ENCODE measurements at places on chromosomes 6 and 20.
A peak's percentile ranks its signal among the peaks of the same experiment; 100 is the strongest.

- no peak for DNase-seq
Measured at GRCh38 chr6:9315966-9316650, 880.8 kb upstream of the SLC35B3 start.

GRCh38 chr20:1524004-1524403 lies 32.8 kb upstream of the SIRPB2 start:
- DNase-seq = no peak

DNA sequence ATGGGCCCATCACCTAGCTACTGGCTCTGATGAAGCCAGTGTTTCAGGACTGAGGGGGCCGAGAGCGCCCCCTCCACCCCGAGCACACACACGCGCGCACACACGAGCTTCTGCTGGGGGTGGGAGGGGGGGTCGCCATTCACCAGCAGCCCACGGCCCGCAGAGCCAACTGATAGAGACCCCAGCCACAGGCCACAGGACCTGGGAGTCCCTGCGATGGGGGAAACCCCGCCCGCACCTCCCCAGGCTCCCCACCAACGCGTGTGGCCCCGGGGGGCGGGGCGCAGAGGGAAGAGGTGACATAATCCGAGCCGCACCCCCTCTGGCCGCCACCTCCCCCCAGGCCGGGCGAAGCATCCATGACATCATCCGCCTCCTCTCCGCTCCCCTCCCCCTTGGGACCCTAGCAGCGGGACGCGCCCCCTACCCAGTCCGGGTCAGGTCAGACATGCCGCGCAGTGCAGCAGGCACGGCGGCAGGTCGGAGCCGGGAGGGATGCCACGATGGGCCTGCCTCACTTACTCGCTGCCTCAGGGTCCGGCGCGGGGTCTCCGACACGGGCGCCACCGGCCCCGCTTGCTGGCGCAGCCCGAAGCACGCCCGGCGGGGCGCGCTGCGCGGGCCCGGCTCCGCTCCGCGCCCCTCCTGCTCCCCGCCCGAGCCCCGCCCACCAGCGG lies at the start of gene LZTS3:
TSS of gene LZTS3 (minus strand) at position 617 of the 677 bp plus-strand sequence. CDS start 6,386 bp downstream, outside the sequence.
- peak; percentile 48 for DNase-seq

- DNase-seq = no peak
Measured at GRCh38 chr6:113830140-113830539, 27.0 kb upstream of the MARCKS start.

GRCh38 chr20:59158673-59159072 lies 4.9 kb upstream of the ZNF831 start:
- DNase-seq = no peak

- peak; percentile 44 for DNase-seq
Measured at GRCh38 chr20:47198254-47198671, 158.2 kb downstream of the ZMYND8 start.

GRCh38 chr6:57017069-57017468 lies 29.4 kb upstream of the KIAA1586 start:
- no peak for DNase-seq

DNA sequence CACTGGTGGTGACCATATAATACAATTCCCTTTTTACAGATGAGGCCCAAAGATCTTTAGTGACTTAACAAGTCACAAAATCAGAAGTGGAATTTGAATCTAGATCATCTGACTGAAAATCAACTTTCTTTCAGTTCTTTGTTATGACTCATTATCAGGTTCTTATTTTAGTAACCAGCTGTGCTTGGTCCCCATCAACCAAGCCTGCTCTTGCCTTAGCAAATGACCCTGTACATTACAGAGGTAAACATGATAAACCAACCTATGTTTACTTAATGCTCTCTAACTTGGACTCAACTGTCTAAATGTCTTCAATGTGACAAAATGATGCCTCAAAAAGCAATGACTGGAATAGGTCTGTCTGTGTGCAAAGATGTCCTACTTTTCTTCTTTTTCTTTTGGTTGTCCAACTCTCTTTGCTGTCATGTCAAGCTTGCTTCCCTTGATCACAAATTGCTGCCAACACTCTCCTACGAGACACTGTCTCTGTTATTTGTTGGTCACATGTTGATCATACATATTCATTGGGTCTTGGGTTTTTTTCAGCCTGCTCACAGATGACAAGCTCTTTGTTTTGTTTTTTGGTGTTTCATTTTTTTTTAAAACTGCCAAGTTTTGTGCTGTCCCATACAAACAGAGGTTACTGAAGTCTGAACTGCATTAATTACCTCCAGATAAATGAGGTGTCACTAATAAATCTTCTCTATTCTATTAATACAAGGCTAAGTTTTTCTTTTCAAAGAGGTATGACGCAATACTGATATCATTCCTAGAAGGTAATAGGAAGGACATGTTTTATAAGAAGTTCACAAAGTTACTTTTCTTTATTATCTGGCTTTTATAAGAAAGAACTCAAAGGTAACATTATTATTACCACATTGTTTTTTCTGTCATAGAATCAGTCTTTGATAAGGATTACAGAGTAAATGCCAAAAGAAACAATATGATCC lies 62.2 kb upstream of the PLN start:
- no peak for DNase-seq

DNA sequence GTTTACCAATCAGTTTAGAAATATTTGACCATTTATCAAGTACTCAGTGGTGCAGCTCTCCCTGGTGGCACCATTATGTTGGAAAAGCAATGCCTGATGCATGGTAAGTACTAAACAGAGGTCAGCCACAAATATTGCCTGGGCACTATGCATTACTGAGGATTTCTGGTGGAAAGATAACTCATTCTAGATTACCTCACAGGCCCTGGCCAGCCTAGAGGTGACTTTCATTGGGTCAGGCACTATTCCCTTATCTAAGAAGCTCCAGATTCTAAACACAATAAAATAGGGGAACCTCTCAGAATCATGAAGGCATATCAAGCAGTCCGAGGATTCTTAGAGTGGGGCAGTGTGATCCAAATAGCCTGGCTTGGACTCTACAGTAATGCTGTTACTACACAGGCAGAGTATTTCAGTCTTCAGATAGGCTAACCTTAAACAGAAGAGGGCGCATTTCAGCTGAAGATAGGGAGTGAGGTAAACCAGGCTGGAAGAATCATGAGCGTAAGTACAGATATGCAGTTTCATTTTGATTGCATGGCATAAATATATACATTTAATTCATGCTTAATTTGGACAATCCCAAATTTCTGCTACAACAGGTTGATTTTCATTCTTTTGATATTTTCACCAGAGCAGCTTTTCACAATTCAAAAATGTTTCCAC lies 12.1 kb downstream of the LGSN start:
- DNase-seq = no peak

GRCh38 chr6:149854532-149854931 lies 9.6 kb downstream of the LRP11 start:
- no peak for DNase-seq

DNA sequence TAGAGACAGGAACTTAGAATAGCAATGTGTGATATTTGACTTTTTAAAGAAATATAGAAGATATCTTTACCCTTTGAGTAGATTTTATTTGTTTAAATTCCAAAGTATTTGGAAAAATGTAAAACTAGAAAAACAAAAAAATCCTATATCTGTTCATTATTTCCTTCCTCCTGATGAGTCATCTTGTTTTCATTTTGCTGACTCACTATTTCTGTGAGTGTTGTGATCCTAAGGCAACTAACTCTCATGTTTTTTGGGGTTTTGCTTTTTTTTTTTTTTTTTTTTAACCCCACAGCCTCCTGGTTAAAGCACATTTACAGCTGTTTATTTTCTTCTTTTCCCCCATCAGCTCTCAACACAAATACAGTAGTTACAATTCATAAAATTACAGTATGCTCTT lies 37.8 kb upstream of the THEMIS start:
- no peak for DNase-seq

Data from stimulated activated CD4-positive, alpha-beta T cell treated with anti-CD3 and anti-CD28 coated beads, Interleukin-2, amount 100 ng/mL, for 48 hours (primary cell).